ENCODE measurements at places on chromosomes 2 and 18.

- DNase-seq = no peak
Measured at GRCh38 chr18:51437280-51438271, 240.1 kb upstream of the MEX3C start.

- no peak for DNase-seq
Measured at GRCh38 chr2:239609607-239610310, 208.9 kb upstream of the HDAC4 start.

DNA sequence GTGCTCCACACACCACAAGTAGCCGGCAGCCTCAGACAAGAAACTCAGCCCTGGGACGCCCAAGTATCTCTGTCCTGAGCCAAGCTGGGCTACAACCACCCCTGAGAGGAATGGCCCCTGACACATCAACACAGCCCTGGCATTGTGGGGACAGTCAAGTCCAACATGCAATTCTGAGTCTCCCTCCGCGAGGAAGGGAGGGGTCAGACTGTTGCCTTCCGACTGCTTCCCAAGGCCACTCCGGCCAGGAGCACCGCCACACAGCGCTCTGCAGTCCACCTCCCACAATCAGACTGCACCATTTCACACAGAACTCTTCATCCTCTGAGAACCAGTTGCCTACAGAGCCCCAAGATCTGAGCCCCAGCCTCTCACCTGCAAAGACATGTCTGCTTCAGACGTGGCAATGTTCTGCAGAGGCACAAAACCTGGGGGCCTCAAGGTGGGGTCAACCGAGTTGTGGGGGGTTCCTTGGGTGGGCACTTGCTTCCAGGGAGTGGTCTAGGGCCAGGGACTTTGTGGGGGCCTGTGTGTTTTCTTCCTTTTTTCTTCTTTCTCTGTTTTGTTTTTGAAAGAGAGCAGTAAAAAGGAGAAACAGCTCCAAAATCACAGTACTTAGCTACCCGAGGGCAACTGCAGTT, 76.7 kb upstream of the SALL3 start:
- no peak for DNase-seq

- DNase-seq = no peak
Measured at GRCh38 chr2:29719639-29720038, 201.7 kb downstream of the ALK start.

DNA sequence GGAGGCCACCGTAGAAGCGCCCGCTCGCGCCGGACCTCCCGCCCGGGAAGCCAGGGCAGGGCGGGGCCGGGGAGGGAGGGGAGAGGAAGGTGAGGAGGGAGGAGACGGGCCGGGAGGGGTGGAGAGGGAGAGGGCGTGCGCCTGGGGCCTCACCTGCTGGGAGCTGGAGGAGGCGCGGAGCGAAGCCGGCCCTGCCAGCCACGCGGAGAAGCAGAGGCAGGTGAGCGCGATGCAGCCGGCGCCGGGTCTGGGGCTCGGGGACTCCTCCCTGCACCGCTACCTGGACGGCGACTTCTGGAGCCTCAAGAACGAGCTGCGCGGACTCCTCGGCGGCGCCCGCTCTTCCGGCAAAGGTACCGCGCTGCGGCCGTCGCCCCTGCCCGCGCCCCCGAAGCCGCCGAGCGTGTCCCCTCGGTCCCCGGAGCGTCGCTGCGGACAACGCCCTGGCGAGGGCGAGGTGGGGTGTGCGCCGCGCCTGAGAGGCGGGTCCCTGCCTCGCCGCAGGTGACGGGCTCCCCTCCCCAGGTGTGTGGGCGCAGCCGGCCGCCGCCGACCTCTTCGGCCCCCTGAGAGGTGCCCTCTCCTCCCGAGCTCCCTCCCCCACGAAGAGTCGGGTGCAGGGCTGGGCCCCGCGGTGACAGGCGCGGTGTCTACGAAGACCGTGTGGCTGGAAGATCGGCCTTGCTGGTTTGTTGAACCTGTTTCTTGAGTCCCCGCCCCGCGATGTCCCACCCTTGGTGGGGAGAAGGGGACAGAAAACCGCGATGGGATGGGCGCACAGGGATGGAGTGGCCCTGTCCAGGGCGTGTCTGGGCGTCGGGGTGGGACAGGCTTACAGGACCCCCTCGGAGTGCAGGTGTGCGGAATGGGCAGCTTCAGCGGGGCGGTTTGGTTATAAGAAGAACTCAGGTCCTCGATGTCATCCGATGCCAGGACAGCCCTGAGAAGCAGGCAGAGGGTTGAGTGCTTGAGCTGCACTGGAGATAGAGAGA, at the start of gene ACOXL:
Gene ACOXL, plus strand, starts transcription at position 152 of the 992 bp plus-strand sequence. CDS start 35,817 bp downstream, outside the sequence.
- DNase-seq = no peak

DNA sequence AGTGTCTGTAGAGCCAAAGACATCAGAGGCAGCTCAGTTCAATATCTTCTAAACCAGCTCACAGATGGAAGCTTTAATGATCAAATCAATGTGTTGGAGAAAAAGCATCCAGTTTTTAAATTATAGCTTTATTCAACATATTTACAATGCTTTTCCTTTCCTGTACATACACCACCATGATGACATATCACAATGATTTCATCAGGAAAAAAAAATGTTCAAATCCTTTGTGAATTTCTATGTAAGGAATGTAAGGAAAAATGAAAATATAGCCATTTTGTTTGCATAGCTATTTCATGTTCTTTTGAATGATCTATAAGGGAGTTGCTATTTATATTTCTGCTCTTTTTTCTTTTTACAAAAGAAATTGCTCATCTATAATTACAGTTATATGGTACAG, 134.7 kb upstream of the CDH20 start:
- no peak for DNase-seq

DNA sequence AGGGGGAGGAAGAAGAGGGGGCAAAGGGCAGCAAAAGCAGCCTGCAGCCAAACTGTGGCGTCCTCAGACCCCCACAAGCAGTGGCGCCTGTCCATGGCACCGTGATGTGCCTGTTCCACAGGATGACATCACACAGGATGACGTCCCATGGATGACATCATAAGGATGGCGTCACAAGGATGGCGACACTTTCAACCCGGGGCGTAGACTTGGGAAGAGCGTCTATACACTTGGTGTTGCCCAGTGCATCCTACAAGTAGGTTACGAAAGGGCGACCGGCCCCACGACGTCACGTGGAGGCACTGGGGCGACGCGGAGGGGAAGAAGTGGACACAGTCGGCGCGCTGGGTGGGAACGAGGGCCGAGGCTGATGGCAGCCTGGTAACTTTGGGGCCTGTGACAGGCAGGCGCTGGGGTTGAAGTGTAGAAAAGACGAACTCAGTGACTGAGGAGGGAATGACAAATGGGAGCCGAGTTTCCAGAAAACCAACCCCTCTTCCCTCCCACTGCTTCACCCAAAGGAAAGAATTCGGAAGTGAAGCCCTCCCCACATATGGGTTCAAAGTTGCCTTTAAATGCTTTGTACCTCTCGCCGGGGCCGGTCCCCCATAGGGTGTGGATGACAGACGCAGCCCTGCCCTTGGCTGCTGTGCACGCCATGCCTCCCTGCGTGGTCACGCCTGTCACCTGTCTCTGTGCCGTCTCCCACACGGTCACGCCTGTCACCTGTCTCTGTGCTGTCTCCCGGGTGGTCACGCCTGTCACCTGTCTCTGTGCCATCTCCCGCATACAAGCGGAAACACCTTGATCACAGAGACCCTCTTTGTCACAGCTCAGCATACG, 13.4 kb upstream of the KCNG2 start:
- peak; percentile 38 for DNase-seq

GRCh38 chr2:128270672-128271596, 47.7 kb downstream of the HS6ST1 start:
- no peak for DNase-seq

GRCh38 chr18:36017232-36017631, 44.8 kb downstream of the RMP24 start:
- no peak for DNase-seq

GRCh38 chr2:113203901-113204519, 30.2 kb downstream of the PSD4 start:
- peak; percentile 68 for DNase-seq

DNA sequence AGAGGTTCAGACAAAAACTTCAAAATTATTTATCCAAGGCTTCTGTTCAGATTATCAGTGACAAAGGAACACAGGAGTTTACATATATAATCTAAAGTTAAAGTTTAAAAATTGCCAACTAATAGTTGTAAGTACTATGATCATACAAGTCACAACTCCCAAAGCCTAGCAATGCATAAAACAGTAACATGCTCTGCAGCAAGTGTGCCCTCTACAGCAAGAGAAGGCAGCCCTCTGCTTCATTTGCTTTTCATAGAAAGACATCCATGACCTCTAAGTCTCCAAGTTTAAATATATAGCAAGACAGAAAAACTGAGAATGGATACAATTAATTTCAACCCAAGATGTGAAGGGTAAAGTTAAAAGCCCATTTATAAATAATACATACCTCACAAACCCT, 13.3 kb downstream of the RAB1A start:
- no peak for DNase-seq

- DNase-seq = peak; percentile 72
Measured at GRCh38 chr2:67516899-67517530, 119.9 kb downstream of the ETAA1 start.

- no peak for DNase-seq
Measured at GRCh38 chr2:232852676-232853075, 17.4 kb upstream of the SNORC start.

GRCh38 chr2:101985793-101986164, 6.0 kb upstream of the IL1R2 start:
- DNase-seq = no peak

GRCh38 chr18:56286775-56287325, 351.5 kb downstream of the TXNL1 start:
- no peak for DNase-seq

GRCh38 chr2:158748926-158749590, 46.1 kb upstream of the DAPL1 start:
- no peak for DNase-seq

- no peak for DNase-seq
Measured at GRCh38 chr2:96861074-96861473, 3.3 kb upstream of the ANKRD39 start.

- no peak for DNase-seq
Measured at GRCh38 chr2:11773747-11774525, 27.5 kb downstream of the LPIN1 start.

DNA sequence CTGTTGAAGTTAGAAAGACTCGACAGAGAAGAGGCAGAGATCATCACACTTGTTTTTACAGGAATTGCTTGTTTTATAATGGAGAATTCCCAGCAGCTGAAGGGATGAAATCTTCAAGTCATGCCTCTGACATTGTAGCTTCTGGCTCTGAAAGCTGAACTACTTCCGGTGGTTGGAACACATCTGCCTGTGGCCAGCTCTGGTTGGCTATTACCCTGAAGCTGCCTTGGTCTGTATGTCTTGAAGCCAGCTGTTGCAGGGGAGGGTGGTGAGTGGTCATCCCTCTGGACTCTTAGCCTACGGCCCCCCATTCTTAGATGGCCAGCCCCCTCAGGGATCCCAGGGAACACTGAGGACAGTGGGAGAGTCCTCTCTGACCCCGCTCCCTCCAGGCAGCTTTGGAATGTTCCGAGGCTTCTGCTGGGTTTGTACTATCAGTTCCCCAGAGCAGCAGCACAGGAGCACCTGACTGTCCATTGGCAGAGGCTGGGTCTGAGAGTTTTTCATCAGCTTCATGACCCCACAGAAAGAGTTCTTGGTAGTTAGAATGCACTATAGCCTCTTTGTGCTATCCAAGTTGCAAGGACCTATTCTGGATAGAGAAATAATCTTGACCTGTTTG, 87.4 kb upstream of the CAPN13 start:
- DNase-seq = no peak

DNA sequence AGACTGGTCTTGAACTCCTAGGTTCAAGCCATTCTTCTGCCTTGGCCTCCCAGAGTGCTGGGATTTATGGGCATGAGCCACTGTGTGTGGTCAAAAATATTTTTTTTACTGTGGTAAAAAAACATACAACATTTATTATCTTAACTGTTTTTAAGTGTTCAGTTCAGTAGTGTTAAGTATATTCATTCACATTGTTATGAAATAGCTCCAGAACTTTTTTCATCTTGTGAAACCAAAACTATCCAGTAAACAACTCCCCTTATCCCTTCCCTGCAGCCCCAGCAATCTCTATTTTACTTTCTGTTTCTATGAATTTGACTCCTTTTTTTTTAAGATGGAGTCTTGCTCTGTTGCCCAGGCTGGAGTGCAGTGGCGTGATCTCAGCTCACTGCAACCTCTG, 9.3 kb downstream of the RMC1 start:
- DNase-seq = no peak

- DNase-seq = no peak
Measured at GRCh38 chr2:774436-774835, 97.2 kb upstream of the TMEM18 start.

GRCh38 chr2:187233811-187234210, 214.2 kb downstream of the CALCRL start:
- no peak for DNase-seq

DNA sequence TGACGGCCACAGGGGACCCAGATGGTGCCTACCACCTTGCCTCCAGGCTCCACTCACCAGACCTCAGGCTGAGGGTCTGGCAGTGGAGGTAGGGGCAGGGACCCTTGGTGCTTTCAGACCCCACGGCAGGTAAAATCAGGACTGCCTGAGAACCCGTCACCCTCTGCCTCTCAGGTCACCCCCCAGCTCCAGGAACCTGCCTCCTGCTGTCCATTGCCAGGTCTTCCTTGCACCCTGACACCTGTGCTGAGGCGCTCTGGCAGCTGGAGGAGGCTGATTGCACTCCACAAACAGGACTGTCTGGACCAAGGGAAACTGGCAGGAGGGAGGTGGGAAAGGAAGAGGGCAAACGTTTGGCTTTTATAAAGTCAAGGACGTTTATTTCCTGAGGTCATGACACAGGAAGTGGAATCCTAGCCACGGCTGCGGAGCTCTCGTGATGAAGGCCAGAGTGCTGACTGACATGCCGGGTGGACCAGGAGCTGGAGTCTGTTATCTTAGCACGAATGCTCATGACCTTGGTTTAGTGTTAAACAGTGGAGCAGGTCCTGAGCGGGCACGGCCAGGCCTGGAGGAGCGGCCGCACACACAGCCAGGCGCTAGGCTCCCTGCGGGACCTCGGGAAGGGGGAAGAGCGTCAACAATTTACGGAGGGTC, 40.5 kb downstream of the ANO7 start:
- no peak for DNase-seq

- DNase-seq = no peak
Measured at GRCh38 chr2:218564056-218564455, 4.1 kb downstream of the USP37 start.

DNA sequence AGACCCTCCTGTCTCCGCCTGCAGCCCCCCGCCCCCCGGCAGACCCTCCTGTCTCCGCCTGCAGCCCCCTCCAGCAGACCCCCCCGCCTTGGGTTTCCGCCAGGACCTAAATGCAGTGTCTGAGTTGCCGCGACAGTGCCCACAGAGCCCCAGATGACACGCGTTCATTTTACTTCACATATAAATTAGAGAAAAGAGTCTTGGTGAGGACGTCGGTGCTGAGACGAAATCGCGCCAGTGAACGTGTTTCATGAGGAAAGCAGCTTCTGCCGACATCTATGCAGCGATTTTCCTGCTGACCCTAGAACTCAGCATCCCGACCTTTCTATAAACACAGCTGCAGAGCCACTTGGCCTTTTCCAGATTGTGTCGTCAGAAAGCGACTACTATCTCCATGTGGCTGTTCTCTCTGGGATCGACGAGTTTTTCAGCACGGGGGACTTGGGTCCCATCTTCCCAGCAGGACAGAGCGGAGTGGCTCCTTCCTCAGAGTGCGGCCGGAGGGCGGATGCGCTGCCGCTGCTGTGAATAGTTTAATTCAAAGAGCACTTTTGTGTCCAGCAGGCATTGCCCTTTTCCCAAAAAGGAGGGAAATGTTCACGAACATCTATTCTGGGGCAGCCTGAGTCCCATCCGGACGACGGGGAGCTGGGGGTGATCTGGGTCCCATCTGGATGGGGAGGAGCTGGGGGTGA, 136.7 kb downstream of the NFATC1 start:
- DNase-seq = no peak
